Activated effector memory CD4-positive, alpha-beta T cell treated with anti-CD3 and anti-CD28 coated beads, Interleukin-2, amount 50 U/mL, for 16 hours (primary cell): ENCODE measurements at places on chromosomes 5 and 9.

DNA sequence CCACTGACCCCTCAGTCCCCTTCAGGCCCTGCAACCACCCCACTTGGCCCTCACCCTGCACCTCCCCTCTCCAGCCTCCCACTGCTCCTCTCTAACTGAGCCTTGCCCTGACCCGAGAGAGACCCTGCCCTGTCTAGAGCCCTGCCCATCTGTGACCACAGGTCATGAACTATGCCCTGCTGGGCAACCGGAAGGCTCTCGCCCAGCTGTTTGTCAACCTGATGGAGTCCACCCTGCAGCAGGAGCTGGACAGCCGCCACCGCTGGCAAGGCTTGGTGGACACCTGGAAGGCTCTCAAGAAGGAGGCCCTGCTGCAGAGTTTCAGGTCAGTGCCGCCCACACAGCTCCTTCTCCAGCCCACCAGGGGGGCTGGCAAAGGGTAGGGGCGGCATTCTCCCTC lies 9.4 kb downstream of the CCDC180 start:
- no peak for DNase-seq

- no peak for DNase-seq
These were observed 114.2 kb upstream of the ADAMTS16 start for GRCh38 chr5:5025774-5026408.

- no peak for DNase-seq
These were observed 4.6 kb downstream of the MYO10 start for GRCh38 chr5:16931334-16932110.

DNA sequence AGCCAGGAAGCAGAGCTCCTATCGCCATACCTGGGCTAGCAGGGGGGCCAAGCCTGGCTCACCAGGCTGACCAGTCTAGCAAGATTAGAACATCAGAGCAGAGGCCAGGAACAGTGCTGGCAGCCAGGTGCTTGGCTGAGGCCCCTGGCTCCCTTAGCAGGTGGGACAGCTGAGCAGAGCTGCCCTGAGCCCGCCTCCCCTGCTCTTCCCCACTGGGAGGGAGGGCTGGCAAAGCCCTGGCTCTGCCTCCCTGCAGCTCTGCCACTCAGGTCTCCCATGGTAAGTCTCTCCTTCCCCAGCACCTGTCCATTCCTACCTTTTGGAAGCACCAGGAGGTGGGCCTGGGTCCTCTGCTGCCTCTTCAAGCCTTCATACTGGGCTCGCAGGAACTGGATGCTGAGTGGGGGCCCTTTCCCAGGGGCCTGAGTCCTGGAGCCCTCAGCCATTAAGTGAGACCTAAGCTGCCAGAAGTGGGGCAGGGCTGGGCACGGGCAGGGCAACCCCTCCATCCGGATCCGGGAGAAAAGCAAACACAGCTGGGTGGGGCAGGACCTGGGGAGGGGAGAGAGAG lies 803 bp downstream of the C9orf152 start:
- no peak for DNase-seq

DNA sequence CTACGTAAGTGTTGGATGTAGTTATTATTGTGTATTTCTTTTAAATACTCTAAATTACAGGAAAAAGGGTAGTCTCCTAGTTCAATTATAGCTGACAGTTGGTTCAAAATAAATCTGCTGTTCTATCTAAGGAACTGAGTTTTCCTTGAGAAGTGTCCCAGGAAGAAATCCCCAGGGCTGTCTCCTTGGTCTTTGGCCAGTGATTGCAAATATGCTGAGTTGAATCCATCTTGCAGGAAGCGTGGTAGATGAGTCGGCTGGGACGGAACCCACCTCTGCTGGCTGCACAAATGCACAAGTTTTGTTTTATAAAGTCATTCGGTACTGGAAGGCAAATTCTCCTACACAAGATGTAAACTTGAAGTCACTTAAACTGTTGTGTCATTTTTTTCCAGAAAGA lies 30.2 kb upstream of the HOMER1 start:
- DNase-seq: no peak
